ENCODE measurements at places on chromosomes 6 and 20. TPM values are rescaled to one million over a fixed set of nuclear protein-coding genes. Genes with fewer than 3 reads are reported as not detected.

DNA sequence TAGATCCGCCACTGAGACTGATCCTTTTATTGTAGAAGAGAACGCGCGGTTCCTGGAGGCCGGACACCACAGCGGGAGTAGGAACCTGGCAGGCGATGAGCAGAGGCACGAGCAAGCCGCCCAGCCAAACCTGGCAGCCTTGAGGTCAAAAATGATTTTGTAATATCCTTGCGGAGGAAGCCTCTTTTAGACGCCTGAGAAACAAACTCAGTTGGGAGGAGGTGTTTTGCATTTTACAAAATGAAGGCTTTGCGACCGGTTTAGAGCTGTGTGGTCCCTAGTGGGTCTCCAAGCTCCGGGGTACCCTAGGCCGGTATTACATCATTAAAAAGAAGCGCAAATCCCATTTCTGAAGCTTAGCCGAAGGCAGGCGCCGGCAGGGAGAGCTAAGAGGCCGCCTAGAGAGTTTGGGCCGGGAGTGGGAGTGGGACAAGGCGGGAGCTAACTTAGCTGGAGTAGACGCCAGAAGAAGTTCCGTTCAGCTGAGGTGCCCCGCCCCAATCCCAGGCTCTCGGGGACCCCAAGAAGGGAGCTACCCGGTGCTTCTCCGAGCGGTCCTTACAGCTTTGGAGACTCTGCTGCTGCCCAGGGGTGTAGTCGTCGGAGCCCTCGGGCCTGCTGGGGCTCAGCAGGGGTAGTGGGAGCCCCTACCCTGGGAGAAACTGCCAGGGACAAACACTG is 1.9 kb upstream of the TBX18 start:
- ATAC-seq, result no peak

GRCh38 chr20:926670-927069 is 10.5 kb upstream of the ANGPT4 start:
- ATAC-seq, result no peak

DNA sequence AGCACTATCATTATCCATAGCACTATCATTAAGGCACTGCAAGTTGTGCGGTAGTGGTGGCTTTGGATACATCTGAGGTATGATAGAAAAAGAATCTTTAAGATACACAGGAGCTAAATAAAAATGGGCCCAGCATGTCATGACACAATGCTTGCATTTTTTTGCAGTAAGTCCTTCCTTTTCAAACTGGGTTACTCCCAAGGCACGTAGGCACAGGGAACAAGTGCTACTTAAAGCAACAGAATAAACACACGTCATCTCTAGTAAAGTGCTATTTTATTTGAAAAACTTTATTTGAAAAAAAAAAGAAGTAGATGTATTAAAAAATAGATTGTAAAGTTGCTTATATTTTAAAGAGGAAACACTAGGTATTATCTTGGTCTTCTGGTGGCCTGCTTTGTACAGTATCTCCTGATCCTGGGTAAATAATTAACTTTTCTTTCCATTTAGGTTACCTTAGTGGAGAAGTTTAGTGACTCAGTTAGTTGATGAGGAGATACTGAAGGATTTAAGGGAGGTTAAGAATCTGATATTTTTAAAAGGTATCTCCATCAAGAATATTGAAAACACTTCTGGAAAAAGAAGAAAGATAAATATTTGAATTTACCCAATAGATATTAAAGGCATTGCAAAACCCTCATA is 129.6 kb downstream of the EDN1 start:
- ATAC-seq, result no peak

- ATAC-seq, result no peak
Observed at GRCh38 chr6:154258064-154258757, 98.4 kb downstream of the IPCEF1 start.

- no peak for ATAC-seq
Observed at GRCh38 chr20:7980332-7981046, 39.1 kb downstream of the TMX4 start.

GRCh38 chr20:23103284-23104018 is 17.3 kb upstream of the CD93 start:
- ATAC-seq, result no peak

- no peak for ATAC-seq
Observed at GRCh38 chr20:64024141-64024990, 11.6 kb upstream of the C20orf204 start.

DNA sequence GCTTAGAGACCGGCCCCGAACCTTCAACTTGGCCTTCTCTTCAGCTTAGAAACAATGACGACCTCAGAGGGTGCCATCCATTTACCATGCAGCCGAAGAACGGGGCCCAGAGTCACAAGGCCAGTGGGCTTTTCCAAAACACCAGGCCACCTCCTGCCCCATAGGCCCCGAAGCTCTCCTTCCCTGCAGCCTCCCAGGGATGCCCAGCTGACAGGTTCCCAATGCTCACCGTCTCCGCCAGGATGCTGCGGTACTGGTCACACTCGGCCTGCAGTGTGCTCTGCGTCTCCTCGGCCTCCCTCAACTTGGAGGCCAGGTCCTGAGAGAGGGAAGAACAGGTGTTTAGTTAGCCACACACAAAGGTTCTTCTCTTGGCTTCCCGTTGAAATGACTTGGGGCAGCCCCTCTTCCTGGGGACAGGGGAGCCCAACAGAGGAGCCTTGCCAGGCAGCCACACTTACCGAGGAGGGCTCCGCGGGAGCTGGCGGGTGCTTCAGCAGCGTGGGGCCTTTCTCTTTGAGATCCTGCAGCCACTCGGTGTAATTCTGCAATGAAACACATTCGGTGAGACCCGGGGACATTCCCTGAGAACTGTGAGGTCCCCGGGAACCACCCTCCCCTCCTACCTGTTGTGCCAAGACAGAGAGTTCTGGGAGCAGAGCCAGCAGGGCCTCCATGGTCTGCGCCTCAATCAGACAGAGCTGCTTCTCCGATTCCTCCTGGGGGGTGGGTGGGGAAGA is 51.5 kb downstream of the DSTN start:
- no peak for ATAC-seq

- ATAC-seq, result no peak
Observed at GRCh38 chr20:1672728-1673127, 15.1 kb upstream of the SIRPG start.

GRCh38 chr20:51382111-51382985 is 160.2 kb downstream of the NFATC2 start:
- no peak for ATAC-seq

Gene SMLR1
- total RNA-seq, result not detected

Gene SLC22A7
- not detected for total RNA-seq

Gene PRR18
- not detected for total RNA-seq

Gene RBM24
- total RNA-seq, result 20.2 TPM

Measured in gastroesophageal sphincter (tissue), 4 donors.